ENCODE measurements at places on chromosomes 11 and 22. TPM values are rescaled to one million over a fixed set of nuclear protein-coding genes. Genes with fewer than 3 reads are reported as not detected.

Gene PPP2R1B
- 4.2 TPM for polyA plus RNA-seq

Gene JHY
- polyA plus RNA-seq, result 0.54 TPM

Gene MUC2
- polyA plus RNA-seq, result not detected

Gene LYVE1
- 8.5 TPM for polyA plus RNA-seq

Gene WNT7B
- polyA plus RNA-seq, result not detected

Gene VSIG10L2
- polyA plus RNA-seq, result 0.04 TPM

Gene THOC5
- polyA plus RNA-seq, result 25.5 TPM

Gene OR52E8
- not detected for polyA plus RNA-seq

Gene OPCML
- polyA plus RNA-seq, result 0.04 TPM

Gene DNAJB7
- not detected for polyA plus RNA-seq

Gene CHADL
- 3.9 TPM for polyA plus RNA-seq

Gene BRSK2
- polyA plus RNA-seq, result 1.3 TPM

Gene CCDC81
- polyA plus RNA-seq, result 0.17 TPM

Gene MPZL2
- polyA plus RNA-seq, result 7.4 TPM

Gene RASGRP2
- 78.9 TPM for polyA plus RNA-seq

Gene GRM5
- polyA plus RNA-seq, result not detected

Gene WNT11
- polyA plus RNA-seq, result 3.8 TPM

Gene ARHGAP42
- 6.2 TPM for polyA plus RNA-seq

Gene LAYN
- polyA plus RNA-seq, result 1.2 TPM

Gene SYCE3
- not detected for polyA plus RNA-seq

Gene APOA5
- polyA plus RNA-seq, result not detected

Gene GRIA4
- not detected for polyA plus RNA-seq

Gene MISFA
- polyA plus RNA-seq, result 11.1 TPM

Gene ISX
- not detected for polyA plus RNA-seq

Gene MMP26
- not detected for polyA plus RNA-seq

Gene OR52M1
- not detected for polyA plus RNA-seq
